IMR-90 (cell line): ENCODE measurements at places on chromosomes 16 and 17. TPM values are rescaled to one million over a fixed set of nuclear protein-coding genes. Genes with fewer than 3 reads are reported as not detected.
A peak's percentile ranks its signal among the peaks of the same experiment; 100 is the strongest.

Gene CMTM2
- total RNA-seq: not detected in 2 replicates

DNA sequence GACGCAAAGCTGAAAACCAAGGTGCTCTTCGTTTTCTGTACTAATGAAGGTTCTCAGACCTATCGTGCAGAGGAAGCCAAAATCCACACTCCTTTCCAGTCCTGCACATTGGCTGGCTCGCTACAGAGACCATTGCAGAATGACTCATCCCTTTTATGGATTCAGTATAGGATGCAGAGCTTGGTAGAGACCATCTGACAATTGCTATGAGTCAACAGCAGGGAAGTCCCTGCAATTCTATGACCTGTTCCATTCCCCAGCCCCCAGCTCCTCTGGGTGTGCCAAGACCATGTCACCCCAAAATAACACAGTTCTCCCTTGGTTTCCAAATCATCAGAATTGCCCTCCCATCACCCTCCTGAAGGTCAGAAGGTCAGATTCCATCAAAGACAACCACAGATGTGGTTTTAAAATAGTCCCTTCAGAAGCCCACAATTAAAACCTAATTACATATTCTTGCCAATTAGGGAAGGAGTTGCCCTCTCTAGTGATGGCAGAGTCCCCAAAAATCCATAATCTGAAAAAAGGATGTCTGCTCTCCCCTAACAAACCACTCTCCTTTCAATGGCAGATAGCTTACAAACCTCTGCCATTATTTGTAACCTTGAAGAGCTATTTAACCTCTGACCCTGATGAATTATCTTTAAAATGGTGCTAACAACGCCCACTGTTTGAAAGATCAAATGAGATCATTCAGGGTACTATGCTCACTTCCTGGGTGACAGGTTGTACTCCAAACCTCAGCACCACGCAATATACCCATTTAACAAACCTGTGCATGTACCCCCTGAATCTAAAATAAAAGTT, 108.2 kb upstream of the RBBP6 start:
- H3K27ac ChIP-seq: no peak overlapping the region
- no peaks in the 10 kb centered on the region for H3K27me3 ChIP-seq
- no peaks in the 10 kb centered on the region for H3K4me1 ChIP-seq

Gene KRT9
- total RNA-seq: not detected in 2 replicates

Gene DCUN1D3
- total RNA-seq: 42.3 and 51.7 TPM in 2 replicates

- no peak for DNase-seq
- H3K27ac ChIP-seq: no peak within 1 kb of the TSS
- H3K4me1 ChIP-seq: no peaks in the 10 kb centered on the region
- H3K27me3 ChIP-seq: peaks cover 23% of the 10 kb centered on the region
- no peak within 1 kb of the TSS for H3K4me3 ChIP-seq
- no peaks in the 10 kb centered on the region for H3K36me3 ChIP-seq
These were observed at the start of gene PRM1 for GRCh38 chr16:11280616-11281522. PRM1 (minus strand) TSS chr16:11281330; CDS start chr16:11281238, 92 bp downstream.

Gene PERCC1
- not detected in 2 replicates for total RNA-seq

DNA sequence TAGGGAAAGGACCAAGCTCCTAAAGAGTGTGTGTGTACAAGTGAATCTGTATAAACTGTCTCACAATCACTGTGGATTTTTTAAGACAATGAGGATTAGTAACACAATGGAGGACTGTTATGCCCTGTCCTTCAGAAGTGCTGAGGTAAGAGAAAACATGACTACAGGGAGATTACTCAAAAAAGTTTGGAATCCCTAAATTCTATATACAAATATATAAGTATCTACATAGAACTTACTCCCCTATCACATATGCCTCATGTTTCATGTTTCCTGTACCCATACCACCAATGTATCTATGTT, 81.9 kb downstream of the STH start:
- H3K4me3 ChIP-seq: no peak overlapping the region
- no peak for DNase-seq
- H3K4me1 ChIP-seq: peaks cover 2% of the 10 kb centered on the region; the same call in 1 of the 2 replicates

GRCh38 chr17:18877104-18877645, 19.2 kb downstream of the PRPSAP2 start:
- peak; percentile 50 for DNase-seq
- no peaks in the 10 kb centered on the region for H3K27me3 ChIP-seq
- H3K36me3 ChIP-seq: peaks cover 32% of the 10 kb centered on the region

Gene TBC1D26
- not detected in 2 replicates for total RNA-seq

GRCh38 chr17:48631693-48632578, 5.8 kb upstream of the HOXB9 start:
- no peaks in the 10 kb centered on the region for H3K4me1 ChIP-seq
- H3K36me3 ChIP-seq: no peaks in the 10 kb centered on the region

DNA sequence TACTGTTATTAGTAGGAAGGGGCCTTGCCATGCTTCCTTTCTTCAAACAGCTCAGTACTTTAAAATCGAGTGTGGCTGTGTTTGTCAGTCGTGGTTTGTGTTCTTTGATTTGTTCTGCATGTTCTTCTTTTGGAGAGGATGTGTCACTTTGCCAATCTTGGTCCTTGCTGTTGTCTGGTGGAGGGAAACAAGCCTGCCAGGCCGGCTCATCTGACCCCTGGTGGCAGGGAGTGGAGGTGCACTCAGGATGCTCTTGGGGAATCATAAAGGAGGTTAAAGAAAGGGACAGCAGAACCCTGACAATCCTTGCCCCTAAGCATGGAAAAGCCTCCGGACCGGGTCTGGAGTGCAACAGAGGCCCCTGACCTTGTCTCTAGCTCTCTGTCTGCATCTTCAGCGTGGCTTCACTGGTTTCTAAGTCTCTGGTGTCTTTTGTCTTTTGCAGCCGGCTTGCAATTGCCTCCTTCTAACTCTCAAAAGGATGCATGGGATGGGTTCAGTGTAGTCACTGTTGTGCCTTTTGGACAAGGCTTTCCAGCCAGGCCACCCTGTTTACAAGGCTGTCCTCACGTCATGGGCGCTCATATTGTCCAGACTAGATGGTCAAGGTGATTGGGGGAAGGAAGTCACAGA, 135.8 kb downstream of the WWOX start:
- peak; percentile 57 for DNase-seq
- H3K4me3 ChIP-seq: no peak overlapping the region
- no peaks in the 10 kb centered on the region; the same call in 1 of the 2 replicates for H3K27me3 ChIP-seq
- H3K36me3 ChIP-seq: no peaks in the 10 kb centered on the region

GRCh38 chr17:6355196-6355595, 79.7 kb downstream of the AIPL1 start:
- no peaks in the 10 kb centered on the region for H3K4me1 ChIP-seq
- DNase-seq: no peak
- no peak overlapping the region for H3K27ac ChIP-seq
- H3K27me3 ChIP-seq: no peaks in the 10 kb centered on the region
- no peak overlapping the region for H3K4me3 ChIP-seq

- H3K27ac ChIP-seq: no peak overlapping the region
- DNase-seq: no peak
- no peaks in the 10 kb centered on the region for H3K4me1 ChIP-seq
- H3K4me3 ChIP-seq: no peak overlapping the region
These were observed 27.8 kb downstream of the CASKIN2 start for GRCh38 chr17:75487351-75488070.
